ENCODE measurements at places on chromosomes 1 and 21. TPM values are rescaled to one million over a fixed set of nuclear protein-coding genes. Genes with fewer than 3 reads are reported as not detected.

- DNase-seq, result no peak
Observed at GRCh38 chr1:201535046-201535918, 3.6 kb upstream of the NAV1 start.

GRCh38 chr21:14581902-14582457 lies 35.9 kb upstream of the SAMSN1 start:
- no peak for DNase-seq

DNA sequence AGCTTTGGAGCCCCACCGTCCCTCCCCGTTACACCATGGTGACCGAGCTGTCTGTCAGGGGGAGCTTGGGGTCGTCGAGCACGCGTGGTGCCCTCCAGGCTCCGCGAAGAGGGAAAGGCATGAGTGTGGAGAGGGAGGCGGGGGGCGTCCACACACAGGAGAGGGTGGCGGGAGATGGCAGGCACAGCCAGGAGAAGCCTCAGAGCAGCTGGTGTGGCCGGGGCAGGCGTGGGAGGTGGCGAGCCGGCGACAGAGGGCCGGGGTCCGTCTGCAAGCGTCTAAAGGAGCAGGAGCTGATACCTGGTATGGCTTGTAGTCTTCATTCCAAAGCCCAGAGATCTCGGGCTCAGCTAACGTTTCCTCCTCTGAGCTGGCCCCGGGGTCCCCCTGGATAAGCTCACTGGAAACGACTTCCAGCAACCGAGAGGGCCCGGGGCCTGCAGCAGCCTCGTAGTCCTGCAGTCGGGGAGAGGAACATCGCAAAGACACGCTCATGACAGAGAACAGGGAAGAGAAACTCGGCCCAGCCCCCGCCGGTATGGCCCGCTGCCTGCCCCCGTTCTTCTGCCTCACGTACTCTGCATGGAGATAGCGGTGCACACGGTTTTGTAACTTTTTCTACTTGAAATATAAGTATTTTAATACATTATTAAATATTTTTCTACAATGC lies 37.4 kb downstream of the CFAP74 start:
- no peak for DNase-seq

DNA sequence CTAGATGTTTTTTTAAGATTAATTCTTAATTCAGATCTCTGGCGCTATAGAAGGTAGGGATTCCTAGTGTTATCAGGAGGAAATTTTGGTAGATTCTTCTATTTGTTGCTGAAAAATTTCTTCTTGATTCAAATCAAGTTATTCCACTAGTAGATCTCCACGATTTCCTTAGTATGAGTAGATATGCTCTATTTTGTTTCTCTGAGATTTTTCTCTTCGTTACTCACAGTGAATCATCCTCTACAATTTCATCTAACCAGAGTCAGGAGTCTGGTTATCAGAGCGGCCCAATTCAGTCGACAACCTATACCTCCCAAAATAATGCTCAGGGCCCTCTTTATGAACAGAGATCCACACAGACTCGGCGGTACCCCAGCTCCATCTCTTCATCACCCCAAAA lies 18.8 kb upstream of the HAX1 start:
- DNase-seq, result no peak

- DNase-seq, result no peak
Observed at GRCh38 chr1:230143534-230143933, 76.5 kb downstream of the GALNT2 start.

DNA sequence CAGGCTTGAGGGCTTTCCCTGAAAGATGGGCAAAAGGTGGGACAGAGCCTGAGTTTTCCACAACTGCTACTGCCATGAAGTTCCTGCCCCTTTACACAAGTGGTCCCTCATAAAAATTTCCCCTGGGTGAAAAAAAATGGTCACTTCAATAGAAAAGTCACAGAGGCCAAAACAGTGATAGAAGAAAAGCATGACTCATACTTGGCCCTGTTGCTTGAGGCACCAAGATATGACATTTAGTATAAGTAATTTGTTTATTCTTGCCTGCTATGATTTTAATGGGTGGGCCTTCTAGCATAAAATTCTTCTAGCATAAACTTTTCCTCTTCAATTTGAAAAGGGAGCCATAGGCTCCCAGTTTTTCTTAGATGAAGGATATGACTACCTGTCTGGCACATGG lies 280.2 kb downstream of the DPYD start:
- DNase-seq, result no peak

GRCh38 chr21:32803651-32804050 lies 32.1 kb upstream of the PAXBP1 start:
- no peak for DNase-seq

FHL3 gene
- total RNA-seq, result 4.9 TPM

Data from frontal cortex (tissue), 4 donors.